ENCODE measurements at places on chromosomes 2 and 18.

DNA sequence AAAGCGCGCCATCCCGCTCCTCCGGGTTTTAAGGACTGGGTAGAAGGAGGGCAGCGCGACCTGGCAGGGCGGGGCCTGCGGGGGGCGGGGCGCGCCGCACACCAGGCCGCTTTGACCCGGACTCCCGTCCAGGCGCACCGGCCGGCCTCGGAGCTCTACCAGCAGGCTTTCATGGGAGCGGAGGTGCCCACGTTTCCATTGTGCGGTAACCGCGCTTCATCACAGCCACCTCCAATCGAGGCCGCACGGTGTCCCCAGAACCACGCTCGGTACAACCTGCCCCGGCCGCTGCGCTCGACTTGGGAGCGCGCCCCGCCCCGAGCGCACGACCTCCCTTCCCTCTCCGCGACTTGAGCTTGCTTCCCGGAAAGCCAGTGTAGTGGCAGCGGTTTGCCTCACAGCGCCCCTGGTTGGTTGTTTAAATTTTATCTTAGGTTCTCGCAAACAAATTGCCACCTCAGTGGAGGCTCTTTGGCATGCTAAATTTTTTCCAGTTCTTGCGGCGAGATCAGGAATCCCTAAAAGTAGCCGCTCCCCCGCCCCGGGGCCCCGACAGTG, 280 bp upstream of the CYP1B1 start:
- peak; percentile 90 for DNase-seq

GRCh38 chr2:28325567-28326468, 66.8 kb upstream of the FOSL2 start:
- DNase-seq: peak; percentile 79

DNA sequence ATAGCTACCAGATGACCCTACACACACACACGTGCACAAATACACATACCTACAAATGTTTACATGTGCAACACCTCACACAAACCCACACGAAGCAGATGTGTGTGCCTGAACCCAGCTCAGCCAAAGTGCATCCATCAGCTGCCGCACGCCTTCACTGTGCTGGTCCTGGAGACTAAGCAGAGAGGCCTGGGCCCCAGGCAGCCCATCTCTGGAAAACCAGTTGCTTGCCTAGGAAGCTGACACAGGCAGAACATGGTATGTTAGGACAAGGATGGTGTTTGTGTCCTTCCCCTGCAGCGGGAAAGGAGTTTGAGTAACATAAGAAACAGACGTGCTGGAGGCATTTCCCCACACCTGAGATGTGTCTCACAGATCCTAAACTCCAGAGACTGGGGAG, 86.7 kb downstream of the SEPTIN10 start:
- no peak for DNase-seq

- DNase-seq: peak; percentile 96
Observed at GRCh38 chr2:70686577-70687460, 81.2 kb downstream of the ADD2 start.

DNA sequence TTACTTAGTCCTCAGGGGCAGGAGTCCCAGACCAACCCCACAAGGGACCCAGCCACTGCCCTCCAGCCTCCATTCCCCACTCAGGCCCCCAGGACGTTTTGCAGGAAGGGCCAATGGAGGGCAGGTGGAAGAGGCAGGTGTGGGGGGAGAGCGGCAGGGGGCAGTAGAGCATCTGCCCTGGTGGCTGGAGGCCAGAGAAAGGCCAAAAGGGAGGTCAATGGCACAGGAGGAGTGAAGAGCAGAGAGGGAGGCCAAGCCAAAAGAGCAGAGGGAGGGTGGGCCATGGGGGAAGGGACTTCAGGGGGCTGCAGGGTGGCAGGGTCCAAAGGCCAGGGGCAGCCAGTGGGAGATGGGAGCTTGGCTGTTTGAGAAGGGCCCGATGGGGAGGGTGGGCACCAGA, 17.3 kb upstream of the GPR55 start:
- DNase-seq: no peak

DNA sequence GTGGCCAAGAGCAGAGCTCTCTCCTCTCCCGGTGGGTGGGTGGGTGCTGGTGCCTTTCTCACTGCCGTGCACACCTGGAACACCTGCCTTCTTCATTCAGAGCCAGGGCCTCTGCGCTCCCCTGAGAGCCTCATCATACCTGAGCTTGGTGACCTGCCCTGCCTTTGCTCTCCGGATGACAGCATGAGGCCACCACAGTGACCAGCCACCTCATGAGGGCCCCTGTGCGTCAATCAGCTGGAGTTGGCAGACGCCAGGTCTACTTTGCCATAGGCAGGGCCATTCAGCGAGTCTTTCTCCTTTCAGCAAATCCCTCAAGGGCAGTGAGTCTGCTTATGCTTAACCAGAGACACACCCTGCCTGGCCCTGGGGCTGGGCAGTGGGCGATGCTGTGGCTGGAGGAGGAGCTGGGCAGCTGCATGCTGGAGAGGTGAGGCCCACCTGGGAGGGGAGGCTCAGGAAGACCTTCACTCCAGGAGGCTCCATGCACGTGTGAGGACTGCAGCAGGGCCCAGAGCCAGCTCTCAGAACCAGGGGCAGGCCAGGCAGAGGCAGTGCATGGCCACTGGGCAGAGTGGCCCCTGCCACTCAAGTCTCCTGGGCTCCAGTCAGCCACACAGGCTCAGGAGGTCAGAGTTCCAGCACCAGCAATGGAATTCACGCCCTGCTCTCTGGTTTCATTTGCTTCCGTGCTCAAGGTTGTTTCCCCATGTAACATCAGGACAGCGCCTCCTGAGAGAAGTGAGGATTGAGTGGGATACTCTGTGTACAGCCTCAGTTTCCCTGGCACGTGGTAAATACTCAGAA, 417.5 kb upstream of the MYT1L start:
- no peak for DNase-seq

DNA sequence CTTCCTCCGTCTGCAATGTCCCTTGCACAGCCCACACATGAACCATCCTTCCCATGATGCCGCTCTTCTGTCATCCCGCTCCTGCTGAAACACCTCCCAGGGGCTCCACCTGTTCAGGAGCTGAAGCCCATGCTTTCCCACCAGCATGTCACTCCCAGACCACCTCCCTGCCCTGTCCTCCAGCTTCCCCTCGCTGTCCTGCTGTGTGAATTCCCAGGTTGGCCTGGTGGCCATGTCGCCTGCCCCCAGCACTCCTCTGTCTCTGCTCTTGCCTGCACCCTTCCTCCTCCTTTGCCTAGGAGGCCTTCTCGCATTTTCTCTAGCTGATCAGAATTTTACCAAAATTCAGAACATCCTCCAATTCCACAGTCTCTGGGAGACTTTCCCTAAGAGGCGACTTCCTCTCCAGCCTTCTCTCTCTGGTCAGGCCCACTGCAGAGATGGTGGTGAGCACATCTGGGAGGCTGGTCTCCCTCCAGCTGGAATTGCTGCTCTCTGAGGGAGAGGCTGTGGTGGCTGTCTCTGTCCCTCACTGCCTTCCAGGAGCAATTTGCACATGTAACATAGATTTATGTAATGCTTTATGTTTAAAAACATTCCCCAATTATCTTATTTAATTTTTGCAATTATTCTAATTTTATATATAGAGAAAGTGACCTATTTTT, 8.9 kb upstream of the IL1RL2 start:
- no peak for DNase-seq

DNA sequence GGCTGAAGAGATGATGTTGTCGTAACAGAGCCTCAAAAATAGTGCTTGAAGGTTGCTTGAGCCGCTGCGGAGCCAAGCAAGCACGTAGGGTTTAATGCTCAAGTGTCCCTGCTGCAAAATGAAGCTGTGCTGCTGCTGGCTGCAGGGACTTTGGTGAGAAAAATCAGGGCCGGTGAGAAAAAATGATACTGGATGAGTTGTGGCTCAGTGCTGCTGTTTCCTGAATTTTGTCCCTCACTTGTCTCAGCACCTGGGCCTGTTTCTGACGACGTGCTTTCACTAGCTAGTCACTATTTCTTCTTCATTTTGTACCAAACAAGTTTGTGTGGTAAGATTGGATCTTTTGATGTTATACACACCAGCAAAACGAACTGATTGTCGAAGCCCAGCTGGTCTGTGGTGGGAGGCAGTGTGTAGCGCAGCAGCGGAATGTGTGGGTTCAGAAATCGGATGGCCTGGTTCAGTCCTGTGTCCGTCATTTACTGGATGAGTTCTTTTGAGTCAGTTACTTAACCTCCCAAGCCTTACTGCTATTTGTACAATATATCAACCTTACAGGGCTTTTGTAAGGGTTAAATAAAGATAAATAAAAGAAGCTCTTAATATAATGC, 172.8 kb upstream of the FOSL2 start:
- DNase-seq: no peak

DNA sequence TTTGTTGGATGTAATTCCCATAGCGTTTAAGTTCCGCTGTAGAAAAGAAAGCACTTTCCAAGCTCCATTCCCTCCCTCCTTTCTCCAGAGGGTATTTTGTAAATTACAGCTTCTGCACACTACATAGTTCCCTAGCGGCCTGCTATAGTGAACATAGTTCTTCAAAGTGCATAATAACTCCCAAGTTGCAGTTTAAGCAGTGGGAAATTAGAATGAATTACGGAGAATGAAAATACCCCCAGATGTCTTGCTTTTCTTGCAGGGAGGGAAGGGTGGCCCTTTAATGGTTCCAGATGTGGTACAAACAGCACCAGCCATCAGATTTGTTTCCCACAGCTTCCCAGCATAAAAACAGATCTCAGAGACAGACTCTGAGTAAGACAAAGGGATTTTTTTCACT, 893.9 kb downstream of the SUCLG1 start:
- DNase-seq: no peak

DNA sequence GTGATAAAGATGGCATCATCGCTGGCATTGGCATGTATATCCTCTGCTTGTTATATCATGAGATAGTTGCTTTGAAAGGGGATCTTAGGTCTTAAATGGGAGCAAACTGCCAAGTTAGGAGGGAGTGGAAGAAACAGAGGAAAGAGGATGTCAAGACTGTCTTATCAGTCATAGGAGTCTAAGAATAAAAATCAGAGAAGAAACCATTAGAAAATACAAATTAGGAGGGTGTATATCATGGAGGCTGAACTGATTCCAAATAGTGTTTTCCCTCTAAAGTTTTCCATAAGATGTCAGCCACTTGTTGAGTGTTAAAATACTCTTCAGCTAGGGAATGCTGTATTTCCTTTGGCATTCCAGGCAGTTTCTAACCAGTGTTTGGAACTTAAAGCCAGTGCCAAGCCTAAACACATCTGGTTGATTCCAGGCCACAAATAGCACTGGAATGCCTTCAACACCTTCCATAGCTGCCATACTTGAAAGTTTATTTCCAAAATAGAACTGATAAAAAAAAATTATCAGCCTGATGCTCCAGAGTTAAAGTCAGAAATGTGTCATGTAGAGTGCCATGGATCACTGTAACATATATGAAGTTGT, 129.4 kb downstream of the ZEB2 start:
- no peak for DNase-seq

DNA sequence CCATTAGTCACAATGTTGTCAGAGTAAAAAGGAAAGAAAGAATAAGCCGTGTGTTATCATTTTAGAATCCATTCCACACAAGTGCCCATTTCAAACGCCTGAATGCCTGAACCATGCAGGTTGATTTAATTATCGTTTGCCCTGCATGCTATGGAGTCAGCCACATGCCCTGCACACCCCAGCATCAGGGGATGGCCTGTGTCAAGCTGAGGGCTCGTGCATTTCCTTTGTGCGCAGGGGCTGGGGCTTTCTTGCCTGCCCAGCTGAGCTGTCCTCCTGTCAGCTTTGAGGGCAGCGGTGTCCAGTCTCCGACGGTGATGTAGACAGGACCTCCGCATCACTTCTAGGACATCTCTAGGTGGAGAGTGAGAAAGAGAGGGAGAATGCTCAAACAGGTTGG, 200.4 kb downstream of the TSN start:
- DNase-seq: no peak

- DNase-seq: no peak
Observed at GRCh38 chr2:163611557-163611906, 124.3 kb downstream of the FIGN start.

GRCh38 chr2:185970148-185970852, 231.7 kb downstream of the FSIP2 start:
- no peak for DNase-seq

DNA sequence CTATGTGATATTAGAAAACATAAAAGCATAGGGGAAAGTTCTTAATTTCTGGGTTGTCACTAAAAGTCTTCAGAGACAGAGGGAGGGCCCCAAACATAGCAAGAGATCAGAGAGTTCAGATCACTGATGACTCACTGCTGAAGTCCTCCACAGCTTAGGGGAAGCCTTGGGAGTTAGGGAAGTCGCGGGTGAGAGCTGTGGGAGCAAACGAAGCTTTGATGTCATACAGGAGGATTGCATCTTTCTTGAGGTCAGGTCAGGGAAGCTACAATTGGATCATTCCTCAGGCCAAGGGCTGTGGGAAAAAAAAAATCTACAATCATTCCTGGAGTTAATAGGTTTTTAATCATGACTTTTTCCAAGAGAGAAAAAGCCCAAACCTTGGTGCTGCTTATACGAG, 96.2 kb downstream of the COPS8 start:
- no peak for DNase-seq

GRCh38 chr18:40866013-40866645, 1088.9 kb upstream of the PIK3C3 start:
- peak; percentile 12 for DNase-seq
